IMR-90 (cell line): ENCODE measurements at places on chromosomes 3 and 15. TPM values are rescaled to one million over a fixed set of nuclear protein-coding genes. Genes with fewer than 3 reads are reported as not detected.

Gene ATP8B4
- total RNA-seq, result 0.54 and 0.56 TPM in 2 replicates

Gene HRG
- not detected in 2 replicates for total RNA-seq

Gene CTXN2
- total RNA-seq, result not detected in 2 replicates

Gene TCF12
- 123 and 160 TPM in 2 replicates for total RNA-seq

Gene ZBBX
- not detected in 2 replicates for total RNA-seq

Gene B3GALNT1
- 8.2 and 8.6 TPM in 2 replicates for total RNA-seq

Gene GPR62
- under 0.01 TPM in 1 of 2 replicates, not detected in the other for total RNA-seq

Gene DHFR2
- total RNA-seq, result 2.3 and 3.9 TPM in 2 replicates

Gene KNSTRN
- total RNA-seq, result 73.5 and 73.6 TPM in 2 replicates

GRCh38 chr15:39177561-39177960, 403.3 kb upstream of the THBS1 start:
- no peak for DNase-seq

GRCh38 chr15:31415201-31415600, 88.6 kb downstream of the KLF13 start:
- no peak for DNase-seq

- DNase-seq, result no peak
These were observed 21.4 kb downstream of the XPC start for GRCh38 chr3:14156843-14157561.

DNA sequence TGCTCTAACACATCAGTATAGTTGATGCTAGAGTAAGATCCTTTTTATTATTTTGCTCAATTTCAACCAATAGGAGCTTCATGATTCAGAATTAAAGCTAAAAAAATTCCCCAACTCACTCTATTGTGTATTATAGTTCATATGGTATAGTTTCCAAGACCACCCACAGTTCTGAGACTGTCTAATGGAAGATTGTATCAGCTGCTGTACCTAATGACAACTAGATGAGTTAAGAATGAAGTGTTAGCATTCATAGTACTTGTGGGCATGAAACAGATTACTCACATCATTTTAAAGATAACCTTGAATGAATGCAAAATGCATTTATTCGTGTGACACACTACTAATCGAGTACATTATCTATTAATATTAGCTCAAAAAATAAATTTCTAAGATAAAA, 289.9 kb upstream of the ATP11B start:
- DNase-seq, result no peak

DNA sequence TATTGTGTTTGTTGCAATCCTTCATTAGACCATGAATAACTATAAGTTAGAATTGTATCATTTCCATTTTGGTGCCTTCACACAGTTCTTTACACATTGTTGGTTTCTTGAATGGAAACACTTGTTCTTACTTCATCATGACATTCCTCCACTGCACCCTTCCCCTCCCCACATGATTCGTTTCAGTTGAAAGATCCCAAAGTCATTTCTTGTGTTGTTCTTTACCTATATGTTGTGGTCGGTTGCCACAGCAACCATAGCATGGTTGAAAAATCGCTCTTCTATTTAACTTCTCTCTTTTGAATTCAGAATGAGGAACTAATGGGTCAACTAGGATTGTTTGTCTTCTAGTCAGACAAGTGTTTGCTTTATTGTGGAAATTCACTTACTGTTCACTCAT, 103.3 kb downstream of the IL1RAP start:
- no peak for DNase-seq

DNA sequence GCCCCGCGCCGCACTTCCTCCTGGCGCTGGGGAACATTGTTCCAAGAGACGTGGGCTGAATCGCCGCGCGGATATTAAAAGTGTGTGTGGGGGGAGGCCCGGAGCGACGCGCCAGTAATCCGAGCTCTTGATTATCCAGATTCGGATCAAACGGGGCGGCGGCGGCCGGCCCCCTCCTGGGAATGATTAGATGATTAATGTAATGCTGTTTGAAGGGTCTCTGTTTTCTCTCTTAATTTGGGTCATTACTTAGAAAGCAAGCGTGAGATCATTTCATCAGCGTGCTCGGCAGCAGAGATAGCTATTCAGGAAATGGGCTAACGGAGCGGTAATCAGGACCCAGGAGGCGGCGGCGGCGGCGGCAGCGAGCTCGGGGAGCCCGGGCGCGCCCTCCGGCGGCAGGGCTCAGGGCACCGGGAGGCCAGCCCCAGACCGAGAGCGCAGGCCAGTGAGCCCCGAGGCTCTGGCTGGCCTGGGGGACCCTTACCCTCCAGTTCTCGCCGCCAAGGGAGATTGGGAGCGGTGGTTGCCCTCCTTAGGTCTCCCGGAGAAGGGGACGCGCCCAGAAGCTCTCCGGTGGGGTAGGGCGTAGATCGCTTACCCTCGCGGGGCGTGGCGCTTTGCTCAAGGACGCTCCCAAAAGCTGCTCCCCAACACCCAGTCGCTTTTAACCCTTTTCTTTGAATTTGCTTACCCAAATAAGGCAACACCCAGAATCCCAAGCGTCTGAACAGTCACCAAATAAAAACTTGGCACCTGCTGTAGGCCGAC, 4.5 kb downstream of the FEZF2 start:
- no peak for DNase-seq

DNA sequence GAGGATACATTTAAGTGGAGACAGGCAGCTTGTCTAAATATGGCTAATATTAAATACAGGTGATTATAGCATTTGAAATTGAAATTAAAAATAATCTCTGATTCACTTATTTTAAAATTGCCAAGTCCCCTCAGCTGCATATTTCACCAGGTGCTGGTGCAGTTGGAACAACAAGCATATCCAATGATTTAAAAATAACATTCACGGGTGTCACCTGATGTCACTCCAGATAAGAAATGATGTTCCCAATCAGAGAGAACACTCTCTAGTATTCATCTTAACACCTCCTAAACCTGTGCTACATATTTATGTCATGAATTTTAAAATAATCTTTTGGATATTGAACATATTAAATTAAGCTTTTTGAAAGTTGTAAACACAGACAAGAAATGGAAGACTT, 249.9 kb downstream of the CADM2 start:
- DNase-seq, result no peak

DNA sequence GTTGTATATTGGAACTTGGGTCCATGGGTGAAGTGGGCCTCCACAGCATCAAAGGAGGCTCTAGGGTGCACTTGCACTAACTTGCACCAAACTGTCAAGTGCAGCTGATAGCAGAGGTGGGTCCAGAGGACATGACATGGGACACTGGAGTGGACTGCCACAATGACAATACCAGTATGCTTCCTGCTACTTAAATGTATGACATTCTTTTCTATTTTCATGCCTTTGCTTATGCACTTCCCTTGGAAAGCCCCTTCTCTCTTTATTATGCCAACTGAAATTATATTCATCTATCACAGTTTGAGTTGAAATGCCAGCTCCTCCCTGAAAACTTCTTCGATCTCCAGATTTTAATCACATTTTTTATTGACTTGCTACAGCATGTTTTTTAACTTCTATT, 101.8 kb downstream of the CFAP20DC start:
- no peak for DNase-seq

- no peak for DNase-seq
These were observed 4.4 kb upstream of the IQSEC1 start for GRCh38 chr3:13077431-13078162.

DNA sequence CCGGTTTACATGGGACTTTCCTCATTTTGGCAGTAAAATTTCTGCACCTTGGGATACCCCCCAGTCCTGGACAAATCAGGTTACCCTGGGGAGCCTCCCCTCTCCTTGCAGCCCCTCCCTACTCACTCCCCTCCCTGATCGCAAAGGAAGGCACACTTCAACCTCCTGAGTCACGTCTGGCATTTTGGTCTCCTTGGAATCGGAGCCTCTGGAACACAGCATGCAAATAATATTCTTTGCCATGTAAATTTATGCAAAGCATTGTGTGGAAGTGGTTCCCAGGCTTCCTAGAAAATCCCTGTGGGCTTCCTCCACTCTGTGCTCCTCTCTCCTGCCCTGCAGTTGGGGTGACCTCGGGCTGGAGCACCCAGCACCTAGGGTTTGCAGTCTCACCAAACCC, 11.6 kb downstream of the SCN5A start:
- no peak for DNase-seq

GRCh38 chr3:74651292-74651691, 36.8 kb upstream of the CNTN3 start:
- peak; percentile 57 for DNase-seq

GRCh38 chr3:142990721-142991120, 10.6 kb upstream of the U2SURP start:
- DNase-seq, result no peak

DNA sequence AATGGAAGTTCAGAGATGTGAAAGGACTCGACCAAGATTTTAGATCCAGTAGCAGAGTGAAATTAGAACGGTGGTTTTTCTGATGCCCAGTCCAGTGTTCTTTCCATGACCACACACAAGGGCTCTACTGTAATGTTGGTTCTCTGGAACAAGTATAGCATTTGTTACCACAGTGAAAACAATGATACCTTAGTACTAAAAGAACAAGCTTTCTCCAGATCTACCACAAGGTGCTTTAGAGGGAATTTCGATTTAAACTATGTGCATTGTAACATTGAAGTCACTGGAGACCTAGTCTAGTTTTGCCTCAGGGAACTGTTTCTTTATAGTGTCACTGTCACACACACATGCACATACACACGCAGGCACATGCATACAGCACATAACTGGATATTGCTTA, 12.8 kb upstream of the CCNL1 start:
- DNase-seq, result no peak

DNA sequence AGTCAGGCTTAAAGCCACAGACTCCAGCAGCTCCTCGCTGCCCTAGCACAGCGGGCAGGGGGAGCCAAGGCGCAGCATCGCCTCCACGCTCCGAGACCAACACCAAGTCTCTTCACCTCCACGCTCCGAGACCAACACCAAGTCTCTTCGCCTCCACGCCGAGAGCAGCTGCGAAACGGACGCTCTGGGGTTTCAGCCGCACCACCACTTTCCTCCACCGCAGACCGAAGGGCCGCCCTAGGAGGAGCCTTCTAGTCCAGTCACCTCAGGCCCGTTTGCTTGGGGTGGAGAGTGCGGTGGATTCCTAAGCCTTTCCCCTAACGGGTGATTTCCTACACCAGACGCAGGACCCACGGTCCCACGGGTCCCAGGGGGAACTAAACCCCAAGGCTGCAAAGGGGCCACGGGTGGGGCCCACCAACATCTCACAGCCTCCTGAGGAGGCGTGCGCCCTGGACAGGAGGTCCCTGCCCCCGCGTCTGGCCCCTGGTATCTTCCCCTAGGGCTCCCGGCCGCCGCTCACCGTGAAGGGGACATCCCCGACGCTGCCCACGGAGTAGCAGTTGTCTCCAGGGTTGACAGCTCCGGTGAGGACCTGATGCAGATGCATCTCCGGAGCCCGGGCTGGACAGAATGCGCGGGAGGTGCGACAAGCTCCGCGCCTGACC, 501 bp downstream of the DMXL2 start:
- peak; percentile 57 for DNase-seq

- DNase-seq, result peak; percentile 75
These were observed 2.1 kb upstream of the ALAS1 start for GRCh38 chr3:52195823-52196331.

- DNase-seq, result peak; percentile 89
These were observed 759 bp downstream of the AMOTL2 start for GRCh38 chr3:134373271-134374104.

DNA sequence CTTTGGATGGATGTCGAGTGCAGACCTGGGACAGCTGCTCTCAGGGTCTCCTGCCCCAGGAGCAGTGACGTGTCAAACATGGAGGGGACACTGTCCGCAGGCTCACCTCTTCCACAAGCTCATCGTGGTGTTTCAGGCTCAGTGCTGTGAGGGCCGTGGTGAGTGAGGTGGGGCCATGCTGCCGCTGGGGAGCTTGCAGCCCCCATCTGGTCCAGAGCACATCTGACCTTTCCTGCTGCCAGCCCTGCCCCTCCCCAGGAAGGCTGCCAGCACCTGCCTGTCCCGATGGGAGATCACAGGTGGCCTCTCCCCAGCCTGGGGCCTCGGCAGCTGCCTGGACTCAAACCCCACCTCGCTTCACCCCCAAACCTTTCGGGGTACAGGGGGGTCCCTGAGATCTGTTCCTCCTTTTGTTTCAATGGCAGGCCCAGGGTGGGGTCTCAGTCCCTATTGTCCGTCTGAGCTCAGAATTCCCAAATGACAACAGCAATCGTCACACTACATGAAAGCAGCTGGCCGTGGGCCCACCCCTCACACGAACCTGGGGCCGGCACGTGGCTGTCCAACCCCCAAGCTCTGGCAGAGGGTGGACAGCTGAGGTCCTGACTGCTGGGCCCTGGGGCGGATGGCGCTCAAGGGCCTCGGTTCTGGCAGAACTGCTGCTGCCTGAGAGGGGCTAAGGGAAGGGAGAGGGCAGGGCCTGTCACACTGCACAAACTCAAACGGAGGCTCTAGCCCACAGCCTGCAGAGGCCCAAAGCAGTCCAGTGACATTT, 65.0 kb upstream of the RPL32 start:
- DNase-seq, result no peak

- DNase-seq, result no peak
These were observed 34.9 kb downstream of the SLC2A2 start for GRCh38 chr3:170991664-170992063.

DNA sequence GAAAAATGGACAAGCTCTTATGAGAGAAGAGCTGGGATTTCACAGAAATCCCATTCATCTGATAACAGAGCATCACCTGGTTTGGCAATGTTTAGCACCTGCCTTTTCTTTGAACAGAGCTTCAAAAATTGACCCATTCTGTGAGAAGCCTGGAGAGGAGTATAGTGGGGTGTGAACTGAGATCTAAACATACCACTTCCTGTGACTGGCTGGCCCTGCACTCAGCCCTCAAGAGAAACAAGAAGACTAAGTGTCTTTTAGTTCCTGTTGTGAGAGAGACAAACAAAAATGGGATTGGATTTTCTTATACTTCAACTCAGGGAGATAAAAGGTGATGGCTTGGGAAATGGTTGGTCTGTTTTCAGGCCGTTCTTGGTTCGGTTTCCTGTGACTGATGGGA, 1060.2 kb downstream of the ROBO1 start:
- no peak for DNase-seq

GRCh38 chr3:126085841-126086240, 1.9 kb upstream of the SLC41A3 start:
- no peak for DNase-seq

DNA sequence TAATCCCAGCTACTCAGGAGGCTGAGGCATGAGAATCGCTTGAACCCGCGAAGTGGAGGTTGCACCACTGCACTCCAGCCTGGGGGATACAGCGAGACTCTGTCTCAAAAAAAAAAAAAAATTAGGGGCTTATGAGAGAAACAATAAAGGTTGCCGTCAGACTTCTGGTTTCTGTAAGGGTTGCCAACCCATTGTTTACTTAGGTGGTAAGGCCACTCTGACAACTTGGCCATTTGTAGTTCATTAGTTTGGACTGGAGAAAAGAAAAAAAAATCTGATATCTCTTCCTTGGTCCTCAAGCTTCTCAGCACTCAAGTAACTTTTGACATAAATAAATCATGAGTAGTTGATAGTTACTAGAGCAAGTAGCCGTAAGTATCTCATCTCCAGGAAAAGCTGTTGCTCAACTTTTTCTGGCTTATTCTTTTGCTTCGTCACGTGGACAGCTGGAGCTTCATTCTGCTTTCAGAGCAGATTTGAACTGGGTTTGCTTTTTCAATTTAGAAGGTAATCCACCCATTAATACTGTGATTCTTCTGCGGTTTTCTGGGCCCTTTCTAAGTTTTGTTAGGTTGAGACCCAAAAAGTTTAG, 9.4 kb downstream of the SNX1 start:
- DNase-seq, result peak; percentile 57

GRCh38 chr15:66860844-66861243, 158.8 kb downstream of the SMAD6 start:
- DNase-seq, result no peak

GRCh38 chr3:109835958-109836357, 498.6 kb upstream of the DPPA4 start:
- DNase-seq, result no peak
